Erythroblast (primary cell): ENCODE measurements at places on chromosomes 1 and 21.

GRCh38 chr1:248847956-248848561, 10.0 kb downstream of the ZNF672 start:
- DNase-seq: no peak

- no peak for DNase-seq
These were observed 89.2 kb upstream of the OLFM3 start for GRCh38 chr1:102085896-102086295.

- DNase-seq: peak; percentile 30
These were observed 36.2 kb downstream of the CACHD1 start for GRCh38 chr1:64505944-64506655.

GRCh38 chr1:30130099-30130498, 593.3 kb downstream of the MATN1 start:
- no peak for DNase-seq

- DNase-seq: peak; percentile 52
These were observed 107.3 kb upstream of the RUNX3 start for GRCh38 chr1:25037174-25038074.

DNA sequence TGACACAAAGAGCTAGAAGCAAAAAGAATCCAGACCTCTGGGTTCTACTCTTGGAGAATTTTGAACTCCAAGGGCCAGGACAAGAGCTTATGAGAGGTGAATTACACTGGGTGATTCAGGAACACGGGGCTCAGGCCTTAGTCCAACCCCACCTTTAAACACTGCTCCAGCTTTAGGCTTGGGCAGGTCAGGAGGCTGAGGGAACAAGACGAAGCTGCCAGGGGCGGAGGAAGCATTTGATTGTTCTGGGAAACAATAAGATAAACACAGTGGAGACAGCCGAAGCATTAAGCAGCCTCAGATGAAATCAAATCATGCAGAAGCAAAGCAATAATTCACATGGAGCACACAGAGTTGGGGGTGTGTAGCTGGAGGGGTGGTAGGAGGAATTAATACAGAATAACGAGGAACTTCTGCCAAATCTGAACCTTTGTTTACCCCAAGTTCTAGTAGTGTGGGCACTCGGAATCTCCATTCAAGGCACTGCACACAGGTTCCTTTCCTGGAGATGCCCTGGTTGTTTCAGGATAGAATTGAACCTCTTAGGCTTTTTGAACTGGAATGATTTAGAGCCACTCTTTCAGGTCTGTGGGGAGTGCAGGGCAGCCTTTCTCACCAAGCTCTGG, 93.2 kb downstream of the PLXNA2 start:
- DNase-seq: no peak

- no peak for DNase-seq
These were observed 97.7 kb downstream of the CRYAA start for GRCh38 chr21:43266534-43266933.

GRCh38 chr1:204344665-204345355, 14.9 kb downstream of the PLEKHA6 start:
- DNase-seq: no peak

DNA sequence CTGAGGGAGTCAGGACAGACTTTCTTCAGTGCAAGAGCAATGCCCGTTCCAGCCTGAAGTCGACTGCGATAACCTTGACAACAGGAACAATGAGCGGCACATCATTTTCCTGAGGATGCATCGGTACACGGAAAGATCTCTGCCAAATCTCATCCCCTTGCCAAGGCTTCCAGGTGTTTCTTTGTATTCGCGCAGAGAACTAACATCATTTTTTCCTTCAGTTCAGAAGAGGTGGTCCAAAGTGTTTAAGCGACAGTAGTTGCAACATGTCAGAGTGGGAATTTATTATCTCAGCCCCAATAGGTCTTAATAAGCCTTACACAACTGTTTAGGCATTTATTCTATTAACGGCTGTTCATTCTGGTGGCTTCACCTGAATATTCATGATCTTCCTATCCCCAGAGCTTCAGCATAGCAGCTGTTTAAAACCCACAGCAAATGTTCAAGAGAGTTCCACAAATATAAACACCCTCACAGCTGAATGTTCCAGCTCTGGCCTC, 129.7 kb upstream of the NFIA start:
- no peak for DNase-seq

DNA sequence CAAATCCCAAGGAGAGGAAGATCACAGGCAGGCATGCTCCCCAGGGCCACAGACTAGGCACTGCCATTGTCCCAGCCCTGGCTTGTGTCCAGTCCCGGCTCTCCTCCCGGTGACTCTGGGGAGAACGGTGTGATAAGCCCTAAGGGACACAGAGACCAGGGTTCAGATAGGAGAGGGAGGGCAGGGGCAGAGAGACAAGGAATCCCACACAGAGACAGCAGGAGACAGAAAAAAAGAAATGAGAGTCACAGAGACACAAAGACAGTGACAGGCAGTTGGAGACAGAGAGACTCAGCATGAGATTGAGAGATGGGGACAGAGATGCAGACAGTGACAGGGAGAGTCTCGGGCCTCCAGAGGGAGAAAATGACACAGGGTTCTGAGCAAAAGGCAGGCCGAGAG, 361 bp downstream of the INSRR start:
- no peak for DNase-seq

DNA sequence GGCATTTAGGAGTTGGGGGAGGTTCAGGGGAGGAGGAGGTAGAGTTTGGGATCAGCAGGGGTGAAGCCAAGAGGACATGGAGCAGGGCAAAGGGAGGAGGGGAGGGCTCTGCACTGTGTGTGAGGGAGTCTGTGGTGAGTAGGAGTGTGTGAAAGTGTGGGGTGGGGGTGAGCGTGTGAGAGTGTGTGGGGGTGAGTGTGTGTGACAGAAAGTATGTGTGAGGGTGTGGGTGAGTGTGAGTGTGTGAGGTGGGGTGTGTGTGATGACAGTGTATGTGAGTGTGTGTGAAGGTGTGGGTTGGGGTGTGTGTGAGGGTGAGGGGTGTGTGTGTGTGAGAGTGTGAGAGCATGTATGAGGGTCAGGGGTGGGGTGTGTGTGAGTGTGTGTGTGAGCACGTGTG, 62.6 kb downstream of the GNG4 start:
- DNase-seq: no peak

GRCh38 chr1:161915051-161915503, 108.6 kb downstream of the OLFML2B start:
- peak; percentile 48 for DNase-seq

GRCh38 chr1:159307346-159308020, 5.3 kb downstream of the FCER1A start:
- peak; percentile 55 for DNase-seq

DNA sequence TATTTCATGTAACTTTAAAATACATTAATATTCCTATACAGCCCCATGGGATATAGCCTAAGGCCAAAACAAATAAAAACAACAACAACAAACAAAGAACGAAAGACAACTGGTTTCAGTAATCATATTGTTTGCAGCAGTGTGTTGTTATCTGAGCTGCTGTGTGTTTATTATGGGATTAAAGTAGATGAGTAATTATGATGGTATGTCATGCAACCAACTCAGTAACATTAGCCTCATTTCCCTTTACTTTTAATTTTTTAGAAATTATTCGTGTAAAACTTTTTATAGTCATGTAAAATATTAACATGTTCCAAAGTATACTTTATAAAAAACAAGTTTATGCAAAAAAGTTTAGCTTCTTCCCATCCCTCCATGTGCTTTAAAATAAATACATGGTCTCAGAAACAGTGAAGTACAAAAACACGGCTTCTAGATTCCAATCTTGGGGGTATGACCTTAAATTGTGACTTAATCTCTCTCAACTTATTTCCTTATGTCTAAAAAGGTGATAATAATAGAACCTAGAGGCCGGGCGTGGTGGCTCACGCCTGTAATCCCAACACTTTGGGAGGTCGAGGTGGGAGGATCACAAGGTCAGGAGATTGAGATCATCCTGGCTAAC, 176.1 kb downstream of the SLC45A1 start:
- DNase-seq: no peak

DNA sequence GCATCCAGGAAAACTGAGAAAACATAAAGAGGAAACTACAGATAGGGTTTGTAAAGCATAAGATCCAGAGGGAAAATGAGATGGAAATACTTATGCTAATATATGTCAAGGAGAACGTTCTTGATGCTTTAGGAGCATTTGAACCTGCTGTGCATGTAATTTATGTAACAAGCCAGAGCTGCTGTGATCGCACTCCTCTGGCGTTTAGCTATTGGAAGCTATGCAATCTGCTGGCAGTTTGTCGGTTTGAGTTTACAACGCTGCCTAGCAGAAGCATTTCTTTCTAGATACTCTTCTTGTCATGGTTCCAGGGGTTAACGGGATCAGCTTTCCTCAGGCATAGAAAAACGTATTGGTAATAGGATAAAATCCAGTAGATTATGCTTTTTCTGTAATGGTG, 182.7 kb downstream of the KCNH1 start:
- no peak for DNase-seq

DNA sequence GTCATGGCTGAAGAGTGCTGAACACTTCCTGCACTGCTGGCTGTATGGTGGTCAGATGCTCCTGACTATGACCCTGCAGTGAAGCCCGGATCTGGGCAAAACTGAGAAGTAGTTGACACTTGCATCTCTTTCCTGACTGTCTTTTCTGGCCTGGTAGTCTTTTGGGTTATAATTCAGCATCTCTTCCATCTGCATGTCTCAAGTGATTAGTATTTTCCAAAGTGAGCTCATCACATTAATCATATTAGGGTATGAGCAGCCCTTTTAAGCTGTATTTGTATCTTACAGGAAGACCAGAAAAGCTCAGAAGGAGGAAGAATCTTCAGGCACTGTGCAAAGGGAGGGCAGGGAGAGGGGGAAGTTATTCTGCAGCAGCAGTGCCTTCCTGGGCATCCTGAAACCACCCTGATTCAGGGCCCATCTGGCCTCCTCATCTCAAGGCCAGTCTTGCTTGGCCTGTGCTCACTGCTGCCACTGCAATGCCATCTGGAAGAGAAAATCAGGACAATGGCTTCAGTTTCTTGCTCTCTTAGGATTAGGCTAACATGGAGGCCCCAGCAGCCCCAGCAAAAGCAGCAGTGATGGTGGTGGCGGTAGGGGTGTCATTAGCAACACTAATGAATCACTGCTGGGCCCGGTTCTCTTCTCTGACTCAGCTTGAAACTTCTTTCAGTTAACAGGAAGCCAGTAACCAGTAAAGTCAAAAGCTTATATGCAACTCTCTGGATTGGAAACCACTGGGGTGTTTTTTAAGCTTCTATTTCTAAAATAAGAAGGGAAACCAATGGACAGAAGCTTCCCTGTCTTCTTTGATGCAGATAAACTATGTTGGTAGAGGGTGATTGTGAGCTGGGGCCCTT, 63.3 kb upstream of the WDR26 start:
- no peak for DNase-seq

DNA sequence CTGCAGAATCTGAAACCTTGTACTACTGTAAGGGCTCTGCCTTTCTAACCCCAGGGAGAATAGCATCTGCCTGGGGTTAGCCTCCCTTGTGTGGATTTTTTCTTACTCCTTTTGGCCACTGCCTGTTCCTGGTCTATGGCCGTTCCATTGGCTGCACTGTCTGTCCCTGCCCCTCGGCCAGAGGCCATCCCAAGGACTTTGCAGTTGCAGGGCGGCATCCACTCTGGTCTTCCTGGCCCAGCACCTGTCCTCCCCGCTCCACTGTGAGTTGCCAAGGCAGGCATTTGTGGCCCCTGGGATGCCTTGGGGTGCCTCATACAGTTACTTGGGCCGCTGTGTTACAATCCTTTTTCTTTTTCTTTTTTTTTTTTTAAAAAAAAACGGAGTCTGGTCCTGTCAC, 45.8 kb downstream of the PDE9A start:
- DNase-seq: no peak

DNA sequence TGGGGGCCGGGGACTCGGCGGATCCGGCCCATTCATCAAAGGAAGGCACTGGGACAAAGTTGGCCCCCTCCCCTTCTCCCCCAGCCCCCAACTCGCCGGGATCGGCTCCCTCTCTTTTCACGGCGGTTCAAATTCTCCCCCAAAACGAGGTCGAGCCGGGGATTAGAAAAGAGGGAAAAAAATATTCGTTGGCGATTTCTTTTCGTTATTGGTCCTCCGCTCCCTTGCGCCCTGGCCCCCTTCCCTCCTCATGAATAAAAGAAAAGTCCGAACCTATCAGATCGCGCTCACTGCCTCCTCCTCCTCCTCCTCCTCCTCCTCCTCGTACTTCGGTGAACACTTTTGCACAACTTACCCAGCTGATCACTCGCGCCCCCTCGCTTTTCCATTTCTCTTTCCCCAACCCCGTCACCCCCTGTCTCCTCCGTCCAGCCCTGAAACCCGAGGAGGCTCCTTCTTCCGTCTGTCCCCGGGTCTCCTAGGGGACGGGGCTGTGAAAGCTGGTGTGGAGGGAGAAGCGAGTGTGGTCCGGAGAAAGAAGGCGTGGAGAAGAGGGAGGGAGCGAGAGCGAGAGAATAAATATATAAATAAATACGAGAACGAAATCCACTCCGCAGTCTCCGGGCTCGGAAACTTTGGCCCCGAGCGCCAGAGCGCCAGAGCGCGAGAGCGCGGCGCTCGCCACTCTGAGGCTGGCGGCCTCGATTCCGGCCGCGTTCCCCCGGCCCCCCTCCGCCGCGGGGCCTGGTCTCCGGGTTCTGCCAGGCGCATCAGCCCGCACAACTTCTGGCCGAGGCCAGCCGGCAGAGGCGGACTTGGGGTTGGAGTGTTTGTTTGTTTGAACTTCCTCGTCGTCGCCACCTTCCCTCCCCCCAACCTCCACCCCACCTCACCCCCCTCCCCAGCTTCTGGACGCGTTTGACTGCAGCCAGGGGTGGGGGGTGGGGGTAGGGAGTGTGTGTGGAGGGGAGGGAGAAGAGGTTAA, at the start of gene PAX7:
PAX7 (plus strand) TSS at position 336 of the 985 bp plus-strand sequence. CDS start 758 bp downstream, outside the sequence.
- no peak for DNase-seq

DNA sequence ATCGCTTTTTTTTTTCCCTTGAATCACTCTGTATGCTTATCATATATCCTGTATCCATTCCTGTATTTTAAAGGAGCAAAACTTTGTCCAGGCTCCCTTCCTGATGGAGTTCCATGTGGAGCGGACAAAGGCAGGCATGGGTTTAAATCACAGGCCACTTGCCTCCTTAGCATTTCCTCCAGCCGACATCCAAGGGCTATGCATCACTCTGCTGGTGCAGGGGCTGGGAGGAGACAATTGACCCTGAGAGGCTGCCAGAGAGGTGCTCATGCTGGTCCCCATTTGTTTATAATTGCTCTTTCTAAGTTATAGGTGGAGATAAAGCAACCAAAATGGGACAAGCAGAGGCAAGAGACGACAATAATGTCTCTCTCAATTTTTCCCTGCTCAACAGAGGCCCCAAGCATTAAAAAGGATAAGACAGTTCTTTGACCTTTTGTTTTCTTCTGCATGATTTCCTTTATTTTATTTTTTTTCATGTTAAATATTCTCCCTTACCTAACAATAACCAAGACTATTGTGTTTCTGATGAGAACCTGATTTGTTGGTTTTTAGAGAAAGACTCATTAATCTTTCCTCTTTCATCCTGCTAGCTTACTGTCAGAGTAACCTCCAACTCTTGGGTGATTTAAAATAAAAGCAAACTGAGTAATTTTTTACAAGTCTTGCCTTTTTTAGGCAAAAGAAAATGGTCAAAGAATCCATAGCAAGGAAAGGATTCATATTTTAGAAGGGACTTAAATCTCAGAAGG, 353.7 kb downstream of the ADGRL2 start:
- no peak for DNase-seq

- DNase-seq: no peak
These were observed 30.5 kb downstream of the SOX13 start for GRCh38 chr1:204103431-204103741.
